ENCODE measurements at places on chromosomes 4 and X.

DNA sequence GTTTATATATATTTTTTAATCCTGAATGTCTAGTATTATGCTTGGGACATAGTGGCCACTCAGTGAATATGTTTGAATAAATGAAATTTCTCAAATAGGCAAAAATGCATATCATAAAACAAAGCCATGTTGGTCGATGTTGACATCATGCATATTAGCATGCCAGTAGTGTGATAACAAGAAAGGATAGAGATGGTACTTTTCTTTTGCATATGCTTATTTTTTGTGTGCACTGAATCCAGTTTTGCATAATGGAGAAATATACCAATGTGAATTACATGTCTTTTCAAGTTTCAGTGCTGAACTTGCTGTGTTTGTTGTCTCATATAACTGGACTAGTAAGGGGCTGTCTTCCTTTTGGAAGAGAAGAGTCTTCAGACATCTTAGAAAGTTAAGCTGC lies 7.5 kb downstream of the CPE start:
- no peak for DNase-seq

GRCh38 chrX:154516656-154517100 lies 646 bp upstream of the FAM3A start:
- no peak for DNase-seq

- DNase-seq: no peak
Observed at GRCh38 chr4:170226288-170226687, 136.5 kb upstream of the AADAT start.

DNA sequence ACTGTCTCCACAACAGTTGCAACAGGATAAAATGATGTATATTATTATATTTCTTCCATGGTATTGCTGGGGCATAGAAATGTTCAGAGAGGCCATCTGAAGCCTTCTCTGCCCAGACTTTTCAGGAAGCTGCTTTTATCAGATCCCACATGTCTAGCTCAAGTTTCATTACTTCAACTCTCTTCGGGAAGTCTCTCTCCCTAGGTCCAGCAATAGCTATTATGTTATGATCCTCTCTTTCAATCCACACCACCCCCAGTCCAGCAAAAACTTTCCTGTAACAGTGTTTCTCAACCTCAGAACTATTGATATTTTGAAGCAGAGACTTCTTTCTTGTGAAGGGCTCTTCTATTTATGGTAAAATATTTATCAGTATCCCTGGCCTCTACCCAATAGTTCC lies 44.9 kb downstream of the CXCL1 start:
- DNase-seq: no peak

DNA sequence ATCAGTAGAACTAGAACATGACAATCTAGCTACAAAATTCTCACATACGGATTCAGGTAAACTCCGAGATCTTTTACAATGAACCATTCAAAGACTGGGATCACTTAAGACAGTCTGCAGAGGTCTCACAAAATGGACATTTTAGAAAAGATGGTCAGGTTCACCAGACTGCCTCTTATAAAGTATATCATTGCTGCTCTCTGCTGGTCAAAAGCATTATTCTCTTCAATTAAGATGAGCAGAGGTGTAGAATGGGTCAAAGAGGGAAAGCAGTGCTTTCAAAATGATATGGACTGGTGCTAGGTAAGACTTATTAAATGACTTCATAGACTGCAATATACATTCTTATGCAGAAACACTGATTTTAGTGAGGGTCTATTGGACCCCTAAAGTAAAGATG lies 434.7 kb downstream of the PACRGL start:
- no peak for DNase-seq

- DNase-seq: peak; percentile 13
Observed at GRCh38 chr4:16443504-16444088, 217.3 kb upstream of the TAPT1 start.

GRCh38 chr4:147739239-147739823 lies 7.4 kb downstream of the ARHGAP10 start:
- DNase-seq: no peak

GRCh38 chr4:175729665-175730064 lies 82.4 kb downstream of the GPM6A start:
- DNase-seq: no peak

DNA sequence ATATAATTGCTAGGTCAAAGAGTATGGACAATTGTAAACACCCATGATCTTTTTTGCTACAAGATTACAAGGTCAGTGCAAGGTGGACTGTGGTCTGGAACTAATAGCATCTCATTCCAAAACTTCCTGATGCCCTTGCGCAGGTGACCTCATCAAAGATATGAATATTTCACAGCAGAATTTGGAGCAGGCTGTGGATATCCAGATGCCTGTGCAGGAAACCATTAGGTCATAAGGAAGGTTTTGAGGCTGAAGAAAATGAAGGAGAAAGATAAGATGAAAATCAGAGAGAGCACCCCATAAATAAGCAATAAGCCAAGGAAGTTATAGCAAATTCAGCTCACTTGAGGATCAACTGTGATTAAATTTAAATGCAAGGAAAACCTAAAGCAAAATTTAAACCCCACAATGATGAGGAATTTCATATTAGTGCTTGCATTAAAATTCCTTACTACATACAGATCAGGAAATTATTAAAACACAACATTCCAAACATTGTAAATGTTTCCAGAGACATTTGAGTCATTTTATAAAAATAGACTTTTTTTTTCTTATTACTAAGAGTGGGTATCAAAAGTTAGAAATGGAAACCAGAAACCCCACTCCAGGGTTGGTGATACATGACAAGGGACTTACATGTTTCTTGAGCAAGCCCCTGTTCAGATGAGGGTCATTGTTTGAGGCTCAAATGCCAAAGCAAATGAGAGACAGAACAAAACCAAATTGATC lies 100.7 kb upstream of the FAM9C start:
- DNase-seq: no peak

- no peak for DNase-seq
Observed at GRCh38 chrX:54934058-54934457, 13.4 kb downstream of the TRO start.

DNA sequence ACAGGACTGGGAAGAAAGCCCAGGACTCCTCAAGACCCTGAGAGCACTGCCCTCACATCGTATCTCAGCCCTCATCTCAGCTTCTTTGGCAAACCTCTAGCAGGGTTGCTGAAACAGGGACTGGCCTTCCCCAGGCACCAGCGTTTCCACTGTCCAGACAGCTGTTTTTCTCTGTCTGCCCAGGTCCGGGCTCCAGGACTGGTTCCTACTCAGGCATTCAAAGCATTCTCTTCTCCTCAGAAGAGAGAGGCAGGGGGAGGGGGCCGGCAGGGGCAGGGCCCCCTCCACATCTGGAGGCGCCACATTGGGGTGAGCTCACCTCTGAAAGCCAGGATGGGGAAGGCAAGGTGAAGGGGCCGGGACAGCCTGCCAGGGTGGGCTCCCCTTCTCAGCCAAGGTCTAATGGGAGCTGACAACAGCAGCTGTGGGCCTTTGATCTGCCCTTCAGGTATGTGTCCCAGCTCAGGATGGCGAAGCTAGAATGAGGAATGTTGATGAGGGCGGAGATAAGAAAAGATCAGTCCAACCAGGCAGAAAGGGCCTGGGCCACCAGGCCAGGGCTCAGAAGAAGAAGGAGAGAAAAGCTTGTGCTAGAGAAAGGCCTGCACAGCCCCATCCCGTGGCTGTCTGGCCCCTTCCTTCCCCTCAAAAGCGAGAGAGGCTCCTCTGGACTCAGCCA lies 60.4 kb downstream of the PJA1 start:
- no peak for DNase-seq

DNA sequence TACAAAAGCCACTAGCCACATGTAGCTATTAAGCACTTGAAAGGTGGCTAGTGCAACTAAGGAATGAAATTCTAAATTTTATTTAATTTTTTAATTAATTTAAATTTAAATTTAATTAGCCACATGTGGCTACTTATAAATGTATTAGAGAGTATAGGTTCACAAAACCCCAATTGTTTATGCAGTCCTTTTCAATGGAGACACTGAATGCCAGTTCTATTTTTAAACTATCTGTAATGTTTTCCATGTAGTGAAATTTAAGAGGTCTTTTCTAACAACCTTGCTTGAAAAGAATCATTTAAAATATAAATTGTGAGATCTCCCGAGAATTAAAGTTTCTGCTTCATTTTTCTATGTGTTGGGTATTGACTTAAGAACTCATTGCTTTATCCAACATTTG lies 153.0 kb downstream of the REELD1 start:
- DNase-seq: no peak

GRCh38 chr4:108611365-108611764 lies 9.0 kb upstream of the RPL34 start:
- DNase-seq: no peak

GRCh38 chr4:172953896-172954568 lies 214.6 kb upstream of the GALNT7 start:
- no peak for DNase-seq

DNA sequence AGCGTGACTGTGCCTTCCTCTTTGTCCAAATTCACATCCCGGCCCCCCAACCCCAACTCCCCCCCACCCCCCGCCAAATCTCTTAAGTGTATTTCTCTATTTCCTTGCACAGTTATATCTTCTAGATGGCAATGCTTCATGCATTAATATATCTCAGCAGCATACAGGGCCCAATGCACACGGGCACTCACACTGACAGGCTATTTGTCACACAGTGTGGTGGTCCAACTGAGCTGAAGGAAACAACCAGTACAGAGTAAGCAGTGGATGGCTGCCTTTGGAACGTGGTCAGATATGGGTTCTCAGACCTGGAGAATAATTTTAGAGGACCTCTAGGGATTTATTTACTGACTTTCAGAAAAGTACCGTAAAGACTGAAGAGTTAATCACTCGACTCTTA lies 681 bp downstream of the EXOC1 start:
- DNase-seq: no peak

DNA sequence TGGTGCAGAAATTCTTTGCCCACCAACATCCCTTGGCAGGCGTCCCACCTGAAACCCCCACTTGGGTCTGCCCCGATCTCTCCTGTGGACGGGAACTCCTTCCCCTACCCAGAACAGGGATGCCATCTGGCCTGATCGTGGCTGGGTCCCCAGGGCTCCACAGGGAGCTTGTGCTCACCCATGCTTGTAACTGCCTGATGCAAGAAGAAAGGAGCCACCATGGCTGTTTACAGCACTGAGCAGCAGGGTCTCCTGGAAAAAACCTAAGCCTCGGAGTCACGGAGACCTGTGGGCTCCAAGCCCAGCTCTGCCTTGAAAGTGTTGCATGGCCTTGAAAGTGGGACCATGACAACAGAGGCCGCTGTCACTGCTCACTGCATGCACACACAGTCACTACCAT lies 101.5 kb upstream of the AFAP1 start:
- no peak for DNase-seq

DNA sequence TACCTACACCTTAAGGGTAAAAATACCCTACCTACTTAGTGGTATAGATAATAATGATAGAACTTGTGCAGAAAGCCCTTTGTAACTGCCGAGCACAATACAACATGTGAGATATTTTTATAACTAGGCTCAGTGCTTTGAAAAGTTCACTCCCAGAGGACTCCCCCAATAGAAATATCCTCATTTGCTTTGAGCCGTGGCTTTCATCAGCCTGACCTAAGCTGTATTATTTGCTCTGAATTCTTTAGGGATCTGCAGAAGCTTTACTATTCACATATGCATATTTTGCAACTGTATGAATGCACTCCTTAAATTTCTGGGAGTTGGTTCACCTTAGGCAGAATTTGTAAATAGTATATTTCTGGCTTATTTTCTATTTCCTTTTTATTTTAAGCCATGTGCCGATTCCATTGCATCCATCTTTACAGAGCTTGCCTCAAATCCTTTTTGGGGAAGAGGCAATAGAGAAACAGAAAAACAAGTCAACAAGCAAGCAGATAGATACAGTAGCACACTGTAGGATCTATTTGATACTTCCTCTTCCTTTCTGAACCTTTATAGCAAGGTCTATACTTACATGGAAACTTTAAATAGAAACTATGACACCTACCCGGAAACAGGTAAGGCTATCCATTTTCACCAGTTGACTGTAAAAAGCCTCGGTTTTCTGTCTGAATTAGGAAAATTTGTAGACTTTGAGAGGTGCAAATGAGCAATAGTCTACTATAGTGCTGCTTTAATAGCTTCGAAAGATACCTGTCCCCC lies 242.5 kb upstream of the VCX3A start:
- DNase-seq: no peak

GRCh38 chr4:142124874-142125273 lies 488.5 kb downstream of the IL15 start:
- no peak for DNase-seq

DNA sequence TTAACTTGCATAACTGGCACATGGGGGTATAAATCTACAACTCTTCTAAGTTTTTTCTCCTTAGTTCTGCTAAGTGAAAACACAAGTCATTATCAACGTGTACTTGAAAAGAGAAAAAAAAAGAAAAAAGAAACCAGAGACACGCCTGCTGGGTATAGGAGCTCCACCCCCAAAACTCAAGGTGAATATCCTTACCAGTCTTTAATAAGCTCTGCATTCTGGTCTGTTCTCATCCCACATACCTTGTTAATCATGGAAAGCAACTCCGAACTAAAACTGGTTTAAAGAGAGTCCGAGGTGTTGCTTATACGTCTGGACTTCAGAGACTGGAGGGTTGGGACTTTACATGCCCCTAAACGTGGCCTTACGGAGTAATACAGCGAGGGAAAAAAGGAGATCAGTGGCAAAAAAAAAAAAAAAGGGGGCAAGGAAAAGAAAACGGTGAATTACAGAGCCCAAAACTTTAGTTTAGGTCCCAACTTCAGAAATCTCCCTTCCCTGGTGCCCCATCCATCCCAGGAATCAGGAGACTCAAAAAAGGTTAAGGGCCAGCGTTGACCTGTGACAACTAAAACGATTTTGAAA lies 1.0 kb downstream of the PGRMC2 start:
- DNase-seq: peak; percentile 27

GRCh38 chrX:10611441-10612090 lies 8.8 kb downstream of the MID1 start:
- DNase-seq: no peak

GRCh38 chr4:70895405-70895804 lies 6.8 kb upstream of the MOB1B start:
- DNase-seq: no peak

DNA sequence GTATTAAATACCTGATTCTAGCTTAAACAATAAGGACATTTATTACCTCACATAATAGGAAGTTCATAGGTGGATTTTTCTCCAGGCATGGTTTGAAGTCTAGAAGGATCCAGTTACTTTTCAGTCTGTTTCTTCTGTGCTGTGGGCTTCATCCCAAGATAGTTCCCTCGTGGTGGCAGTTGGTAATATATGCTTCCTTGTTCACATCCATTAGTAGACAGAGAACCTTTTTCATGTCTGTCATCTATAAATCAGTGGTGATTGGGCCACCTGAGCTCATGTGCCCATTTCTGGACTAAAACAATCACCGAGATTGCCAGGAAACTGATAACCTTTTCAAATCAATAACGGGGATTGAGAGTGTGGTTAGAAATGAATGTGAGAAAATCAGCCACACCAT lies 97.7 kb downstream of the KDM6A start:
- no peak for DNase-seq

- peak; percentile 36 for DNase-seq
Observed at GRCh38 chr4:78659264-78659663, 107.7 kb downstream of the ANXA3 start.

GRCh38 chr4:104743215-104743653 lies 248.5 kb upstream of the CXXC4 start:
- no peak for DNase-seq

- no peak for DNase-seq
Observed at GRCh38 chrX:49042581-49043219, 457 bp downstream of the TFE3 start.

Data from fibroblast of skin of left biceps (primary cell).